ENCODE measurements at places on chromosomes 2 and 18.

DNA sequence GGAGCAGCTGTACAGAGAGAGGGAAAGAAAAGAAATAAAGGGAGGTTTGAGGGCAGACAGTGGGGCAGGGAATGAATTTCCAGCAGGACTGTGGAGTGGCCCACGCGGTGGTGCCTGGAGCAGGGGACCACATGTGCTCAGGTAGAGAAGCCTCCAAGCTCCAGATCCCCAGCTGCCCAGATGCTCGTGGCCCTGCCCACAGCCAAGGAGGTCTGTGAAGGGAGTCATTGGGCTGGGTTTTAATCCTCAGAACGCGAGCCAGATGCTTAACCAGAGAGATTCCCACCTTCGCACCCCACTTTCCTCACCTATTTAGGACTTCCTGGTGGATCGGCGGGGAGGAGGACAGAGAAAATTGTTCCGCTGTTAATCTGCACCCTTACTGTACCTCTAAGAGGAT is 369.4 kb downstream of the PARD3B start:
- DNase-seq, result no peak

- DNase-seq, result no peak
These were observed 97.6 kb upstream of the HS6ST1 start for GRCh38 chr2:128416109-128416785.

GRCh38 chr2:96520231-96520630 is 15.1 kb upstream of the NEURL3 start:
- DNase-seq, result no peak

DNA sequence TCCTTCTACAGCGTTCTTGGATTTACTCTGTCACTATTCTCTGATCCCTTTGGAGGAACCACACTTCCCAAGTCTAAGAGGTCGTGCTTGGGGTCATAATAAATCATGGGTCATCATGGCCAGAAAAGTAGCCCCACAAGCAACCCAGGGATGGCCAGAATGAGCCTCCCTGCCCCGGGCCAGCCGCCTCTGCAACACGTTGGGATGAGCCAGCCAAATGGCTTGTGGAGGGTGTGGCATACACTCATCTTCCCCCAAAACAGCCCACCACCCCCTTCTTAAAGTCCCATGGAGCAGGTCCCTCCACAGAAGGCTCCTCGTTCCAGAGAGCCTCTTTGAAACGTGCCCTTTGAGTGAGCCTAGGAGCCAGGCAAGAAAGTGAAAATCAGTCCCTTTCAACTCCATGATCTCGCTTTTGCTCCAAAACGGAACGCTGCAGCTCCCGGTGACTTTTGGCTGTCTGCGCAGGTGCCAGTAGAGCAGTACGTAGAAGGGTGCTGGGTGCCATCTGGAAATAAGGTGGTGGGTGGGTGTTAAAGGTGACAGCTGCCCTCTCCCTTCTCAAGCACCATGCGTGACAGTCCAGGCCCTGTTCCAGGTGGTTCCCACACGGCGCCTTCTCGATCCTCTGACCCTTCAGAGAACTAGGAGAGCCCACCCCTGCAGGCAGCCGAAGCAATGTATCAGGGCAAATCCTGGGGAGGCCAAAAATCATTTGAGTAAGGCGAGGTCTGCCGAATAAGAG is 48.5 kb upstream of the FOSL2 start:
- no peak for DNase-seq

- DNase-seq, result no peak
These were observed 174.4 kb downstream of the SEPTIN10 start for GRCh38 chr2:109439390-109439786.

DNA sequence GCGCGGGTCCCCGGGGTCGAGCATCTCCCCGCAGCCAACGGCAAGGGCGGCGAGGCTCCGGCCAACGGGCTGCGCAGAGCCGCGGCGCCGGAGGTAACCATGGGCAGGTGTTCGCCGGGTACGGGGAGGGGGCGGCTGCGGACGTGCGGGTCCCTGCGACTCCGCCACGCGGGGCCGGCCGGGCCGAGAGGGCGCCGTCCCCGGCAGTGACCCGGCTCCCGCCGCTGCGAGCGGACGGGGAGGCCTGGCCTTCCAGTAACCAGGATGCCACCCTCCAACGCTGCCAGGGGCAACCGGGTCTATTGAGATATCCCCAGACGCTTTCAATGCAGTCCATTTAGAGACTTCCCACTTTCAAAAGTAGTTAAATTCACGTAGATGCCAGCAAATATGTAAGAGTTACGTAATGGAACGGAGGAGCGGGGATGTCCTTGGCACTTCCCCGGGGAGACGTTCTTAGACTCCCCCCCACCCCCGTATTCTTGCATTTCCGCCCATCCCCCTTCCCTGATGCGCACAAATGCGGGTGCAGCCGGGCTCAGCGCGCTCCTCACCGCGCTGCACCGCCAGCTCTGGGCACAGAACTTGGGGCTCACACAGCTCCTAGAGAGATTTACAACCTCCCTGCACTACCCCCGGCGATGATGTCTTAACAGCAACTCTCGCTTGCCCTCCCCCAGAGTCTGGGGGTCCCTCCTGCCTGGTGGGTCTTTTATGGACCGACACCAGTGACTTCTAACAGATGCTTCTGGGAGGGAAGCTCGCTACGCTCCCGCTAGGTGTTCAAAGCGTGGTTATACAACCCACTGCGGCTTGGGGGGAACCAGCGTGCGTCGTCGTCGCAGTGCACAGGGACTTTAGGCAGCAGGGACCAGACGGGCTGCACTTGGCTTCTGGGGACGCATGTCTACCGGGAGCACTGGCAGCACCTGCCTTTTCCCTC is 657 bp downstream of the SGPP2 start:
- peak; percentile 58 for DNase-seq

- no peak for DNase-seq
These were observed 14.1 kb upstream of the MTIF2 start for GRCh38 chr2:55283083-55283482.

DNA sequence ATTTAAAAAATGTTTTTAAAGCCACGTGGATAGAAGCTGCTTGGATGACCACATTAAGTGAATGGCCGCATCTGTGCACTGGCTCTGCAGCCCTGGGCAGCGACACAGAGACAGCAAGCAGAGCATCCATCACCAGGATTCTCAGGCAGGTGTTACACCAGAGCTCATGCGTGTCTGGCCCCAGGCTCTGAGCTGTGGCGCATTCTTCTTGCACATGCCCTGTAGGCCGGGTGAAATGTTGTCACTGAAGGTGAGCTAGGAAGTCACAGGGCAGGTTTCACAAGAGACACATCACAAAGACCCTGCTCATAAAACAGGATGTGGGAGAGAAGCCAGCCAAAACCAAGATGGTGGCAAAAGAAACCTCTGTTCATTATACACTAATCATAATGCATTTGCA is 8.4 kb upstream of the PXDN start:
- DNase-seq, result no peak

GRCh38 chr2:235390108-235390815 is 103.6 kb upstream of the AGAP1 start:
- peak; percentile 58 for DNase-seq

DNA sequence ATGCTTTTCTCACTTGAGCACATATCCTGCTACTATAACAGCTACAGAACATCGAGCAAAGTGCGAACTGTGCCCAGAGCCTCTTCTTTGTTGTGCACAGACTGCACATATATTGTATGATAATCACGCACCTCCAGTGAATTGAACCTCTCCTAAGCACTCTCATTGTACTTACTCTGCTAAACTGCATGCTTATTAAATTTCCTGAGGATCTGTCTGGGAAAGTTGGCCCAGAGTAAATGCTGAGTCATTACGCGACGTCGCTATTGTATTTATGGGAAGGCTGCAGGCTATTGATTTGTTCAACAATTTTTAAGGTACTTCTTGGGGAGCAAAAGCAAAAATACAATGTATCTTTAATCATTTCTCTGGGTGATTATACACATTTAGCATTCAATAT is 399.6 kb upstream of the DSEL start:
- DNase-seq, result no peak

DNA sequence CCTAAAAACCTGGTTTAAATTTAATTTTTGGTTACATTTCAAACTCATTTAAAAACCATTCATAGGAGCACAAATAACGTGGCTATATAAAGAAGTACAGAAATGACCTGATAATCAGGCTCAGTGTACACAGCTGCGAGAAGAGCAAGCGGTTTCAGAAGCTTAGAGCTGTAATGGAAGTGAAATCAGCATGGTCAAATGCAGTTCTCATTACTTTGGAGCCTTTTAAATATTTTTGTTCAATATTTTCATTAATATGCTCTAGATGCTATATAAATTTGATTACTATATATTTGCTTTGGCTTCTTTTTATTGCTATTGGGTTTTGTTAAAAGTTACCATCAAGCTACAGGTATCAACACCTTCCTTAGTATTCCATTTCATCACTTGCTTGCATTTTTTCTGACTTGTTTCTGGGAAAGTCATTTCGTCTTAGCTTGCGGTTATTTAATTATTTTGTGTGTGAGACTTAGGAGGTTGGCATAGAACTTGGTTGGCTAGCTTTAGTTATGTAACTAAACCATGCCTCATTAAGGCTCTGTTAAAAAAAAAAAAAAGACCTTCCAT is 58.7 kb downstream of the AFTPH start:
- no peak for DNase-seq

DNA sequence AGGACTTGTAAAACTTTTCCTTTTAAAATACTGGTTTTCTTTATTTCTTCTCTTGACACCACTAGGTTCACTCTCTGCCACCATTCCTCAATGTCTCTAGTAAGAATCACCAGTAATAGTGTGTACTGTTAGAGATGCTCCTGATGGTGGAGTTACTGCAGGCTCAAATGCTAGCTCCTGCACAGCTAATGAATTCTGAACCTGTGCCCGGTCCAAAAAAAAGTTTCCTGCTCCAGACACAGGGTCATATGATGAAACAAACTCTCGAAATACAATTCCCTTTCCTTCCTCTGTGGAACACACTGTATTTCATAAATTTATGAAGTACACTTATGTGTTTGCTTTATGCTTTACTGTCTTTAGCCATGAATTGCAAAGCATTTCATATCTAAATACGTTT is 19.2 kb downstream of the PMS1 start:
- no peak for DNase-seq

GRCh38 chr2:172998547-172999272 is 76.9 kb upstream of the MAP3K20 start:
- DNase-seq, result no peak

DNA sequence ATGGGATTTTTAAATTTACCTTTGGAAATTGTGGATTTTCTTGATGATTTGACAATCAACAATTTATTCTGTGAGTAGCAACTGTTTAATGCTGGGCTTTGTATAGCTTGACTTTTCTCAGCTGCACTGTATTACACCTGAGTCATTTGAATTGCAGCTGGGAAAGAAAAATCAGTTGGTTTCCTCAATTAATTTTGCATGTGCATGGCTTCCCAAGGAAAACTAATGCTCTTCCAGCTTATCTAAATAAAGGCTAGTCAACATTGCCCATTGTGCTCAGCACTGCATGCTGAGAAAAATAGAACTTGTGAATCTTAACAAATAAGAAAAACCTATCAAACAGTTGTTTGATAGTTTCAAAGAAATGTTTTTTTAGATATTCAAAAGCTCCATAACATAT is 268.3 kb upstream of the CDH20 start:
- DNase-seq, result no peak

GRCh38 chr2:144452169-144452988 is 67.5 kb downstream of the ZEB2 start:
- DNase-seq, result no peak

- DNase-seq, result no peak
These were observed 1977.7 kb upstream of the LRRTM1 start for GRCh38 chr2:82282111-82282882.

GRCh38 chr2:234403751-234404150 is 93.1 kb downstream of the ARL4C start:
- DNase-seq, result no peak

GRCh38 chr2:38959466-38959865 is 69.8 kb downstream of the ARHGEF33 start:
- DNase-seq, result no peak

GRCh38 chr2:215313255-215313613 is 1.4 kb downstream of the ATIC start:
- DNase-seq, result no peak

GRCh38 chr18:25734336-25734735 is 356.1 kb downstream of the SS18 start:
- no peak for DNase-seq

GRCh38 chr2:182713601-182714000 is 2.5 kb upstream of the DNAJC10 start:
- peak; percentile 5 for DNase-seq
